LoVo (cell line): ENCODE measurements at places on chromosomes 2 and 18.

DNA sequence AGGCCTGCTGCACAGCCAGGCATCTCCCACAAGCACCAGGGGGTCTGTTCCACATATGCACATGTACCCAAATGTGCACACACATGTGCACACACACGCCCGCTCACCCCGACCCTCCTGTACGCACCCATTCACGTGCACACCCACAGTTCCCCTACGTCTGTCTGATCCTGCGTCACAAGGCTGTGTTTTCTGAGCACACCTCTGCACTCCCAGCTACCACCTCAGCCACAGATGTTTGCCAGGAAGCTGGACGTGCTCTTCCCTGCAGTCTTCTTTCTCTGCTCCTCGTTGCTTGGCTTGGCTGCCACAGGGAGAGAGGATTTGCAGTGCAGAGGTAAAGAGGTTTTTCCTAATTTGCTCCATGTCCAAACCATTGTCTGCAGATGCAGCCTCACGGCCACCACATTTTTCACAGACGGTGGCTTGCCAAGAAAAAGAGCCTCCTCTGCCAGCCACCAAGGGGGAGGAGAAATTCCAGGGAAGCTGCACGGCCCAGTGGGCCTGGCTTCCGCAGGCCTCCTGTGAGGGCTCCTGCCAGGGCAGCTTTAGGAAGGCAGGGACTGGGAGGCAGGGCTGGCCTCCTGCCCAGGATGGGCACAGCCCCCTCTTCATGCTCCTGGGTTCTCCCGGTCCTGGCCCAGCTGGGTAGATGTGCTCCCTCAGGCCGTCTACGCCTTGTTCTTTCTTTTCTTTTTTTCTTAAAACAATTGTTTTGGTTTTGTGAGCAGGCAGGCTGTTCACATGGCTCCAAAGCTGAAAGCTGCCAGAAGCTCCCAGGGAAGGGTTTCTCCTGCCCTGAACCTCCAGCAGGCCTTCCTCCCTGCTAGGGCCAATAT, 29.3 kb upstream of the HS6ST1 start:
- no peak for DNase-seq

DNA sequence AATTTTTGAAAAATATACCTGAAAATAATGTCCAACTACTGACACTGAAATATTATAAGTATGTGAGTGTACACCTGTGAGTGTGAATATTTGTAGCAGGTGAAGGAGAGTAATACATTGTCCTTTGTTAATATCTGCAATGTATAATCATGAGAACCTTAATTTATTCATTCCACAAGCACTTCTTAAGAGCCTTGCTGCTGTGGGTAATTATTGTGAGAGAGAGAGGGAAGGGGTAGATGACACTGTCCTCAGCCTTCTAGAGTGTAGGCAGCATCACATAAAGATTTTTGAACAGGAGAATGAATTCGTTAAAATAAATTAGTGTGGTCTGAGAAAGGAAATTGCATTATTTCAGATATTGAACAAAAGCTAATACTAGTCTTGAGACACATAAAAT, 157.2 kb downstream of the MAP2 start:
- no peak for DNase-seq

DNA sequence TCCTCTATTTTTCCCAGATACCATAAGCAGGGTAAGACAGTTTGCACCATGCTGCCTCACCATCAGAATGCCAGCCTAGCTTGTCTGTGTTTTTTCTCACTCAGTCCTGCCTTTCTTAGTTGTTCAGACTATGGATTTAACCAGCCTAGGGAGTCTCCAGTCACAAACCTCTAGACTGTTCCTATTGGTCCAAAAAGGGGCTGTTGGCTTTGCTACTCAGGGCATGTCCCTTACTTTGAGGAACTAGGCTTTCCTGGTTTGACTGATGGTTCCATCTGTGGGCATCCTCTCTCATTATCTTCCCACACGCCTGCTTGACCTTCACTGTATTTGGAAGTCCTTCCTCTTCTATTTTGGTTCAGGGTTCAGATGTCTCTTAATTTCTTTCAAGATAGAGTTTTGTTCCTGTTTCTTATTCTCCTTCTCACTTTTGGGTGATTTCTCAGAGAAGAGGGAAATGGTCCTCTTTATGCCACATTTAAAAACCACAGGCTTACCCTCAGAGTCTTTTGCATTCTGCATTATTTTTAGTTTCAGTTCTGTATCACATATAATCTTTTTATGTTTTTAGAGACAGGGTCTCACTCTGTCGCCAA, 31.3 kb upstream of the TMEM131 start:
- no peak for DNase-seq

DNA sequence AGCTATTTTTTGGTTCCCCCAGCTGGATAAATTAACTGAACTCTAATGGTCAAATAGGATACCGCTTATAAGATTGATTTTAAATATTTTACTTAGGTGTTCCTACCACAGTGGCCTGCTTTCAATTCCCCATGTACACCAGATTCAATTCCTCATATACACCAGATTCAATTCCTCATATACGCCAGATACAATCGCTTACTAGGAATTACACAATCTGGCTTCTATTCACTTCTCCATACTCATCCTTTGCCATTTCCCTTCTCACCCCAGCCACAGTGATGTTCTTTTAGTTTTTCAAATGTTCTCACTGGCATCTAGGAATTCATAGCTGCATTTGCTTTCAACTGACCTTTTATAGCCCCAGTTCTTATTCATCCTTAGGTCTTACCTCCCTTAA, 66.5 kb downstream of the SLC40A1 start:
- DNase-seq = no peak

DNA sequence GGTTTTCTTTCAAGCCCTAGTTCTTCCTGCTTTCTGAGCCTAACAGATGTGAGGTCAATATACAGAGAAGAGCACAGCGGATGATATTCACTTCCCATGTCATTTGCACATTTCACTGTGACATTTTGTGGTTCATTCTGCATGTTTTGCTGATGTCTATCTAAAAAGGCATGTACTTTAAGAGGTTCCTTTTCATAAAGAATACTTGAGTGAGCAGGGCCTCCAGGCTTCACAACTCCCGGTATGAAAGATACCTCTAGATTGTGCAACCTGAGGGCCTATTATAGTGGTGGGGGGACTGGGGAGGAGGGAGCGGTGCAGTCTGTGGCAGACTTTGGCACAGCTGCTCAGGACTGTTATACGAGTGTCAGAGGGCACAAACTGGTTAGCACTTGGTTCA, 54.6 kb downstream of the CPO start:
- DNase-seq = no peak

DNA sequence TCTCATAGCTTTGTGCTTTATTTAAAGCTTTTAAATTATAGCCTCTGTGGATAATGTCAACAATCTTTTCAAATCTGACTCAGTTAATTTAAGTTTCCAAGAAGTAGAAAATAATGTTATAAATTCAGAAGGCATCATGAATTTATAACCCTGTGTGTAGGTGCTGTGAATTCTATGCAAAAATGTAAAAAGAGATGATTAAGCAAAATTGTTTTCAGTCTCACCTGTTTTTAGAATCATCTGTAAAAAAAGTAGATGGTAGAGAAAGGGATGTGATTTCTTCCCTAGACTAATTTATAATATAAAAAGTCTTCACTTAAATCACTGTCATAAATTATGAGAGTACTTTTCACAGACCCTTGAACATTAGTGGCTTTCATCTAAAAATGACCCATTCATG, 85.6 kb upstream of the NOSTRIN start:
- no peak for DNase-seq

DNA sequence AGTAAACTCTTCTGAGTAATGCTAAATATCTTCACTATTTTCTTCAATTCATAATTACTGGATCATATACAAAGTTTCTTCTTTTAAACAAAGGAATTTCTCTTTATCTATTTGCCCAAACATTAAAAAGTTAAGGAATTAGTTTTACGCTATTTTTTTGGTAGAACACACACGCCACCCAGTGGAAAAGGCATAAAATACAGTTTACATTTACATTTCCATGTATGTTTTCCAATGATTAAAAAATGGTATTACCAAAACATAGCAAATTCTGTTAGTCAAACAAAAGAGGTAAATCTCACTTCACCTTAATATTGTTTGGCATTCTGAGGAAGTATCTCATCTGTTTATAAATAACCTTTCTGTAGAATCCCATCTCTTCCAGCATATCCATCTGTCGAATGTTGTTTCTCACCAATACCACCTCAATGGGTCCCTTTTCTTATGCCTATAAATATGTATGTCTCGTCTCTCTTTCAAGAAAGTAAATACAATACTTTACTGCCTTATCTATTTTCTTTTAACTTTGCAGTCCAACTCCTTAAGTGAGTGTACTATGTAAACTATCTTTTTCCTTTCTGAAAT, 7.2 kb downstream of the BOLL start:
- DNase-seq = peak; percentile 32

GRCh38 chr18:47490882-47491281, 239.4 kb upstream of the SKOR2 start:
- no peak for DNase-seq

DNA sequence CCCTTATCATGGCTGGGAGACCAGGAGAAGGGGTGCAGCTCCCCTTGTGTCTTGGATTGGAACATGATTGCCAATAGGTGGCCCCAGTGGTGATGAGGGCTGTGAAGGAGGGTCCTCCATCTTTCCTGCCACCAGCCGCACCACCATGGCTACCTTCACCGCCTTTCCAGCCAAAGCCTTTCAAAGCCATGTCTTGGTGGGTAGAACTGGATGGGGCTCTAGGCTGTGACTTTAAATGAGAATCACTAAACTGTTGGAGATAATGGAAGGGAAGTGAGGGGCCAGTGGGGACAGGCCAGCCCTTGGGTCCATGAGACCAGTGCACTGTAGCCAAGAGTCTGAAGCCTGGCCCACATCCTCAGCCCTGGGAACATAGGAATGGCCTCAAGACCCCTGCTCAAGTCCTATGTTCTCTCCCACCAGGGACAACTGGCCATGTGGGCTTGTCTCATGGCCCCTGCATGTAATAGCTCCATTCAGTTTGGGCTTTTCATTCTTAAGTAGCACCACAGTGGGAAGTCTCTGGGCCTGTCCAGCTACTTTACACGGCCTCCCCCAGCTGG, 345.7 kb downstream of the DYSF start:
- no peak for DNase-seq

GRCh38 chr2:231764760-231765159, 16.3 kb downstream of the PDE6D start:
- no peak for DNase-seq

GRCh38 chr2:20573620-20574422, 77.1 kb downstream of the HS1BP3 start:
- DNase-seq = no peak

GRCh38 chr2:69241093-69241492, 145.9 kb downstream of the GFPT1 start:
- DNase-seq = no peak

GRCh38 chr18:39208729-39209128, 1643.1 kb upstream of the CELF4 start:
- no peak for DNase-seq

DNA sequence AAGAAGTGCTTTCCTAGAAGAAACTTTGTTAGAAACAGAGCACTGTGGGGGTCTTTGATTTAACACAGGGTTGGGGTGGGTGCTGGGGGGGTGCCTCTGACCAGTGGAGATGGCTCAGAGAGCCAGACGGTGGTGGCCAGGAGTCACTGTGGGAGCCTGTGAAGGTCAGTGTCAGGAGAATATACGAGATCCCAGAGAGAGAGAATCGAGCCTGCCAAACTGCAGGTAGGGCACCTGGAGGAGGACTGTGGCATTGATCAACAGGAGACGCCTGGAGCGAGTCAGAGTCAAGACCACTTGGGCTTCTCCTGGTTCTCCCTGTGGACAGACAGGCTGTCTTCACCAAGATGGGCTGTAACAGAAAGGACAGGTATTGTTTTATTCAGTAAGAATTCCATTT, 136.5 kb upstream of the TWIST2 start:
- DNase-seq = no peak

DNA sequence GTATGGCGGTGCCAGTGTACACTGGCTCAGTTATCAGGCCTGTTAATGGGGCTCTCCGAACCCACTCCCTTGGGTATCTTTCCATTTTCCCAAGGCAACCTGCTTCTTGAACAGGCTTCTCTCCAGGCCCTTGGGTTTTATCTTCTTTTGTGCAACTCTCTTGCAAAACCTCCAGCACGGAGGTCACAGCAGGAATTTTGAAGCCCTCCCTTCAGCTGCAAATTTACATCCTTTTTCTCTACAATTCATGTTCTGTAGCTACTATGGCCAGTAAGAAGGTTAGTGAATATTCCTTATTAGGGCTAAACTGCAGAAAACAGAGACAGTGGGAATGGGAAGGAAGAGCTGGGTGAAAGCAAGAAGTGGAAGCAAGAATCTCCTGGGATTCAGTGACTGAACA, 10.4 kb upstream of the NPAS2 start:
- DNase-seq = no peak

- DNase-seq = no peak
These were observed 8.0 kb downstream of the SFXN5 start for GRCh38 chr2:73063472-73063871.

- peak; percentile 2 for DNase-seq
These were observed 5.0 kb upstream of the SERPINB2 start for GRCh38 chr18:63882333-63883141.

GRCh38 chr2:226030369-226030768, 630.9 kb downstream of the NYAP2 start:
- no peak for DNase-seq
